Stimulated activated CD8-positive, alpha-beta memory T cell treated with anti-CD3 and anti-CD28 coated beads, Interleukin-4, amount 100 ng/mL, for 4 hours (primary cell): ENCODE measurements at places on chromosomes 1 and 21.

- no peak for DNase-seq
Observed at GRCh38 chr1:180248731-180249681, 18.9 kb downstream of the LHX4 start.

DNA sequence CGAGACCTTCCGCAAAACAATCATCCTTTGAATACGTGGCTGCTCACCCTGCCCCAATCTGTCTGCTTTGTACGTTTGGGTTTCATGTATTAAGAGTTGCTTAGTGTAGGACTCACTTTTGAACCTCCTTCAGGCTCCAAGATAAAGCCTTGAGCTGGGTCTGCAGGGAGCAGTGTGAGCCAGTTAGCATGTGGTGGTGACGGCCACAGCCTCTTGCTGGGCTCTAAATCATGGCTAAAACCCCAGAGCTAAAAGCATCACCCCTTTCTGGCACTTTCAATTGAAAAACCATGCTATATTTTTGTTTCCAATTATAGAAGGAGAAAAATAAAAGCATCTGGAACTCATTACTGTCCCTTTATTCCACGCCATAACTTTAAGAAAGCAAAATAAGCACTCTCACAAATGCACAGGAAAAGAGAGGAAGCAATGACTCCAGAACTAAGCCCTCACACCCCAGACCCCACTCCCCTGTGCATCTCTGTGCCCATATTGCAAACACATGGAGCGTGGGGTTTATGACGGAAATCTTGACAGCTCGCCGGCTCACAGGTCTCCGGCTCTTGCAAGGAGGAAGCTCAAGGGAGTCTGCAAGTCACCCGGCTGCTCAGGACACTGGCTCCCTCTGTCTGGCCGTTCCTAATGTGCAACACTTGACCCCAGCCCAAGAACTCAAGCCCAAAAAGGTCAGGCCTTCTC, 135.5 kb downstream of the MIS18A start:
- DNase-seq = no peak

- peak; percentile 61 for DNase-seq
Observed at GRCh38 chr1:159936273-159936904, 9.0 kb downstream of the IGSF9 start.

- DNase-seq = no peak
Observed at GRCh38 chr1:109298666-109299557, 7.9 kb downstream of the MYBPHL start.

DNA sequence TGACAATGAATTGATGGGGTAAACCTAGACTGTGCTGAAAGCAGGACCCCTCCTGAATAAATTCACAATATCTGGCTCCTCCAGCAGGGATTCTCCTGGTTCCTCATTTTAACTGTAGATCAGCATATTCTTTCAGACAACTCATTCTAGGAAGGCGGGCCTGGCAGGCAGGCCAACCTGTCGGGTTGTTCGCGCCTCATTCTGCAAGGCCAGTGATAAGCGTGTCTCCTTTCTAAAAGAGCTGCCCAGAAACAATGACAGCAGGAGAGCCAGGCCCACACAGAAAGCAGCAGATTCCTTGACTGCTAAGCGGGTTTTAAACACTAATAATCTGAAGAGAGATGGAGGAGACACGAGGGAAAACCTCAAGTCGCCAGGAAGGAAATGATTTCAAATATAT, 70.0 kb downstream of the NTPCR start:
- DNase-seq = no peak

- no peak for DNase-seq
Observed at GRCh38 chr1:24935615-24936484, 5.8 kb upstream of the RUNX3 start.

DNA sequence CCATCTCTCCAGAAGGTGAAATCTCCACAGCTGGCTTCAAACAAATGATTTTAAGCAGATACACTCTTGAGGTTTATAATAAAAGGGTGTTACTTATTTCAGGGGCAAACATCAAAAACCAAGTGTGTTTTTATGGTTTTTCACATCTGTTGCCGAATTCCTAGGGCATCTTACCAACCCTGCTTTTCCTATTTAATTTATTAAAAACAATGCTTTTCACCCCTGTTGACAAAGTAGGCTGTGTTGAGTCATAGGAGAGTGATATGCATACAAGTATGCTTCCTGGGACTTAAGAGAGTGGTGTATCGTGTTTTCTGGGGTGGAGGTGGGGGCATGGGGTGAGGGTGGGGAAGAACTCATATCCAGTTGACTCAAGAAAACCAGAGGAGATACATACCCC, 29.3 kb upstream of the IL20 start:
- DNase-seq = no peak

DNA sequence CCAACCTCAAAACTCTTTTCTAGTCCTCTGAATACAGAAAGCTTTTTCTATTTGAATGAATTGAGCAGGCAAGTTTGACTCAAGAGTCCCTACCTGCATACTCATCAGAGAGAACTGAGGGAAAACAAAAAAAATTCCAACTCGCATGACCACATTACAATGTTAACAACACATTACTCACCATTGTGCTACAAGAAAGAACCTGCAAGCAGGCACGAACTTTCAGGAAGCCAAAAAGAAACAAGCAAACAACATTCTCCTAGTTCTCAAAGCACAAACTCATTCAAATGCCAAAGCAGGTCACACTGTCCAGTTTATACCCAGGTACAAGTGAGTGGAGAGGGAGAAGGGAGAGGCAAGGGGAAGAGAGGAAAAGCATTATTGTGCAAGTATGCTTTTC, 14.6 kb downstream of the OTUD7B start:
- no peak for DNase-seq

GRCh38 chr1:234605983-234606783, 3.8 kb downstream of the IRF2BP2 start:
- DNase-seq = no peak

DNA sequence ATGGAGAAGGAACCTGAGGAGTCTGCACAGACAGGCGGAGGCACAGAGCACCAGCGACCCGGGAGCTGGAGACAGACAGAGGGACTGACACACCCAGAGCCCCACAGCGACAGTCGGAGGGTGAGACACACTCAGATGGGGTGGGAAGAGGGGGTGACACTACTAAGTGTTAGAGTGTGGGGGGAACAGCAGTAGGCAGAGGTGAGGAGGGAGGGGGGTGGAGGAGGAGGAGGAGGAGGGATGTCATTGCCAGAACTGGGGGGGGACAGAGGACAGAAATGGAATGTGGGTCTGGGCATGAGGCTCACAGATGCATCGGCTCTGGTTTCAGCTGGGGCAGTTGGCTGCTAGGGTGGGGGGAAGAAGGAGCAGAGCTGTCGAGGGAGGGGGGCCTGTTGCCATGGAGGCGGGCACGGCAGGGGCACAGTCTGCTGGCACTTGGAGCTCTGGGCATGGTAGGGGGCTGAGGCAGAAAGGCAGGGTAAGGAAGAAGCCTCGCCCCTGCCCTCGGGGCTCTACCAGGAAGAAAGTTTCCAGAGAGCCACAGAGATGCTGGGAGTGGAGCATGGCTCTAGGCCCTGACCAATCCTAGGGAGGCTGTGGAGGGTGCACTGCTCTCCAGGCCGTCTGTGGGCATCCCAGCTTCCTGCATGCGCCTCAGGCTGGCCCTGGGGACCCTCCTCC, 37.3 kb downstream of the AHDC1 start:
- DNase-seq = no peak

DNA sequence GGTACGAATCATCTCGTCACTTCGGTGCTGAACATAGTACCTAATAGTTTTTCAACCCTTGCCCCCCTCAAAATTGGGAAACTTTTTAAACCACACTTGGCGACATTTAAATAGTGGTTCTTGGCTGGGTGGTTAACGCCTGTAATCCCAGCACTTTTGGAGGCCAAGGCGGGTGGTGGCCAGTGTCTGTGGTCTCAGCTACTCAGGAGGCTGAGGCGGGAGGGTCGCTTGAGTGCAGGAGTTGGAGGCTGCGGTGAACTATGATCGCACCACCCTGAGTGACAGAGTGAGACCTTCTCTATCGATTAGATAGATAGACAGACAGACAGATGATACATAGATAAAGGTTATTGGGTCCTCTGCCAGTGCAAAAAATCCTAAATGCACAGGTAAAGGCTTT, 55.5 kb upstream of the RASAL2 start:
- no peak for DNase-seq

GRCh38 chr1:241810769-241811405, 37.1 kb upstream of the EXO1 start:
- no peak for DNase-seq

DNA sequence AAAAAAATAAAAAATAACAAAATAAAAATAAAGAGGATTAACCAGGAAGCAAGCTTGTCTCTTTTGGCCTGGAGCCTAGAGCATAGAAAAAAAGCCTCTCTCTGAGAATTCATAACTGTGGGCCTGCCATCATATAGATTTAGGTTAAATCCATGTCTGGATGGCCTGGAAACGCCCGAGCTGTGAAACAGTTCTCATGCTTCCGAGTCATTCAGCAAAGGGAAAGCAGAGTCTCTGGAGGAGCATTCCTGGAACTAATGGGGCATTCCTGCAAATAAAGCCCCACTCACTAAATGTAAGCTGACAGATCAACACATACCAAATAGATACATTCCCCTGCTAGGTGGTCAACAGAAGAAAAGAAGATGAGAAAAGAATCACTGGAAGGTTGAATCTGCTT, 75.8 kb upstream of the GNG4 start:
- DNase-seq = no peak

DNA sequence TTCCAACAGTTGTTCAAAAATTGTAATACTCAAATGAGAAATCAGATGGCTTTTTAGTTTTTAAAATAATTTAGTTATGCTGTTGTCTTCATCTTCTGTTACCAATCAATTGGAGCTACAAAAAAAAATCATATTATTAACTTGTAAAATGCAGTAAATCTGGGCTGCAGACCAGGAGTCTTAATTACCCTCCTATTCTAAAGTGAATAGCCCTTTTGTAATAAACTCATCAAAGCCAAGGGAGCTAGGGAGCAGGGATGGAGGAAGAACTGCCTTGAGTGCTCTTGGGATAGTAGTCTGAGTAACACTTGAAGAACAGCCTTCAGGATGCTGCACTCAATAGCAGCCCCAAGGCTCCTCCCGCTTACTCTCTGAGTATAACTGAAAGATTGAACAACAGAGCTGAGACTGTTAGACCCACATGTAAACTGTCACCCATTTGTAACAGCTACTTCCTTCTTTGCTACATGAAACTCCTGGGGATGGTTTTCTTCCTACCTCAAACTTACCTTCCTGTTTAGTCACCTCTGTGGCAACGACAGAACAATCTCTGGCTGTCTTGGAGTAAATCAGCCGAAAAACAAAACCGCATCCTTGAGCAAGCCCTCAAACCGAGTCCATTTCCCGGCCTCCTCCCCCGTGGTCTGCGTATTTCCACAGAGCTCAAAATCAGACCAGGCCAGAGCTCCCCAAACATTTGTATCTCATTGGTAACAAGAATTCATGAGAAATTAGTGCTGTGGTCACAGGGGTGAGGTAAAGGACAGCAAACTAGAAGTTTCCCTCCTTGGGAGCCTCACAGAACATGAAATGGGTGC, 55.9 kb downstream of the CD58 start:
- no peak for DNase-seq

GRCh38 chr1:222592171-222592570, 2.4 kb upstream of the TAF1A start:
- no peak for DNase-seq

DNA sequence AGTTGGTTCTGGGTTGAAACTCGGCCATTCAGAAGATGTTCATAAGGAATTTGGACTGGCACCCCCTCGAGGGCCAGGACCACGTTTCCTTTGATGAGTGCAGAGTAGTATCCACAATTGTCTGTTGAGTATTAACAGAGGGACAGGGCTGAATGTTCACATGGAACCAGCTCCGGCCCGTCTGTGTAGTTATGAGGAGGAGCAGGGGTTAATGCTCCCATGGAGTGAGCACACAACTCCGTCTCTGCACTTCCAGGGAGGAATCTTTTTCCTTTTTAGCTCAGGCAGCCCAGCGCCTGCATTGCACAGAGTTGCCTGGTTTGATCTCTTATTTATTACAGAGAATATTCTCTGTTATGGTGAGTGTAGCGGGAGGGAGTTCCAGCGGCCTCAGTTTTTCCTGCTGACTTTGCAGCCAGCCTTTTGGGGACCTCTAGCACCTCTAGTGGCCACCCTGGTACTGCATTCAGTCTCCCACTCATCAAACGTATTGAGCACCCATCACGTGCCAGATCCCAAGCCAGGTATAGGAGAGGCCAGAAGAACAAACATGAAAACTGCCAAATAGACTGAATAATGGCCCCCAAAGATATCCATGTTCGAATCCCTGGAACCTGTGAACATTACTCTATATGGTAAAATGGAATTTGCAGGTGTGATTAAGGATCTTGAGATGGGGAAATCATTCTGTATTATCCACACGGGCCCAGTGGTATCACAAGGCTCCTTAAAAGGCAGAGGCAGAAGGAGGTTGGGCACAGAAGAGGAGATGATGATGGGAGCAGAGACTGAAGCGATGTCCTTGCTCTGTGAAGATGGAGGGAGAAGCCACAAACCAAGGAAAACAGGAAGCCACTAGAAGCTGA, 167.7 kb upstream of the CSF3R start:
- peak; percentile 12 for DNase-seq

- DNase-seq = no peak
Observed at GRCh38 chr1:231924180-231924579, 297.6 kb downstream of the DISC1 start.

DNA sequence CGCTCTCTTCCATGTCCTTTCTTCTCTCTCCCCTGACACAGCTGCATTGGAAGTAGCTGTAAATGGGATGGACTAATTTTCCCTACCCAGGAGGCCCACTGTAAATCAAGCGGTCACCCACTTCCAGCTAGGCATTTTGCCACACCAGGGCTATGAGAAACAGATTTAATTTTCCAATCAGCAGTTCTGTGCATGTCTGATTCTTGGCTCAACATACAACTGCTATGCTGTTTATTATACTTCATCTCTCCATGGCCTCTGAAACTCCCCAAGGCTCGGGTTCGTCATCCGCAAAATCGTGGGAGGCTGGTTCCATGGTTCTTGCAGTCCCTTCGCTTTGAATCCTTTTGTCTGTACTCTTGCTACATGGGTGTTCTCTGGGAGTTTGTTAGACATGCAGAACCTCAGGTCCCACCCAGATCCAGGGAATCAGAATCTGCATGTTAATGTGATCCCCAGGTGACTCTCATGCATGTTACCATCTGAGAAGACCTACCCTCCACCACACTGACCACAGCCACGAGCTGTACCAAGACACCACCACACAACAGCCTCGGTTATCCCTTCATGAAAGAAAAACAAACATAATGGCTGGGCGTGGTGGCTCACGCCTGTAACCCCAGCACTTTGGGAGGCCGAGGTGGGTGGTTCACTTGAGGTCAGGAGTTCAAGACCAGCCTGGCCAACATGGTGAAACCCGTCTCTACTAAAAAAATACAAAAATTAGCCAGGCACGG, 190.5 kb downstream of the GABPA start:
- DNase-seq = no peak

GRCh38 chr1:10638559-10639005, 157.9 kb downstream of the CASZ1 start:
- DNase-seq = no peak

DNA sequence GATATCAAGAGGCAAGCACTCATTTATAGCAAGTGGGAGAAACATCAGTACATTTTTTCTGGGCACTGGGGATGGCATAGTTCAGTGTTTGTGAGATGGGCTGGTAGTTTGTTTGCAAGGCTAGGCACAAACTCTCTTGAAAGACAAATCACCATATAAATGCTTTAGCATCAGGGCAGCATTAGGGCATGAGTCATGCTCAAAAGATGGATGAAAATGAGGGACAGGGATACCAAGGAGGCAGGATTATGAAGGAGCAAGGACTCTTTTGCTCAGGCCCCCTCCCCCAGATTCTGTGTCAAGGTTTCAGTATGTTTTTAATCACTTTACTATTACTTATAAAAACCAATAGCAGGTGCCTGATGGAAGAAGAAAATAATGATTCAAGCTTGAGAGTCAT, 43.9 kb upstream of the CAMK1G start:
- no peak for DNase-seq
